CD4-positive, alpha-beta T cell treated with Interleukin-21 for 1 hour (primary cell): ENCODE measurements at places on chromosomes 16 and 17.

- peak; percentile 86 for DNase-seq
Measured at GRCh38 chr17:38967290-38967738, at the start of gene FBXO47. TSS of gene FBXO47 (minus strand) at chr17:38967403. CDS start at chr17:38963025, 4,378 bp downstream.

DNA sequence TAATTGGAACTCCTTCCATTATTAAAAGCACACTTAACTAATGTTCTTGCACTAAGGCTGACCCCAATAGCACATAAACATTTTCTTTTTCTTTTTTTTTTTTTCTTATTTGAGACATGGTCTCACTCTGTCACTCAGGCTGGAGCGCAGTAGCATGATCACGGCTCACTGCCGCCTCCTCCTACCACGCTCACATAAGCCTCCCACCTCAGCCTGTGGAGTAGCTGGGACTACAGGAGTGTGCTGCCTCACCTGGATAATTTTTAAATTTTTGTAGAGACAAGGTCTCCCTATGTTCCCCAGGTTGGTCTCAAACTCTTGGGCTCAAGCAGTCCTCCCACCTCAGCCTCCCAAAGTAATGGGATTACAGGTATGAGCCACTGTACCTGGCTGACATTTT lies 1.2 kb upstream of the ZNF652 start:
- DNase-seq, result no peak

DNA sequence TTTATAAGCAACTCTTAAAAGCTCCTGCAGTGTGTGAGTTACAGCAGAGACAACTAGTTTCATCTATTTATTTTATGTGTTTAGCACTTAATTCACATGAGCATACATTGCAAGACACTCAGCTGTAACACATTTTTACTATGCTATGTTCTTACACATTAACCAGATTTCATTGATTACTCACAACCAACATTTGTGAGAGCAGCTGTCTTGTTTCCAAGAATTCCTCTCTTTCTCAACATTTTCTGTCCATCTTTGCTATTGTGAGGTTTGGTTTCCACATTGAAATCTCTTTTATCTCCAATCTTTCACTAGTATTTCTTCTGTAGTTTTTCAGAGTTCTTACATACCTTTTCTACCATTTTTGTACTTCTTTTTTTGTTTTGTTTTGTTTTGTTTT lies 51.2 kb downstream of the COPRS start:
- no peak for DNase-seq

- DNase-seq, result no peak
Measured at GRCh38 chr16:73048292-73049080, 558 bp upstream of the ZFHX3 start.

DNA sequence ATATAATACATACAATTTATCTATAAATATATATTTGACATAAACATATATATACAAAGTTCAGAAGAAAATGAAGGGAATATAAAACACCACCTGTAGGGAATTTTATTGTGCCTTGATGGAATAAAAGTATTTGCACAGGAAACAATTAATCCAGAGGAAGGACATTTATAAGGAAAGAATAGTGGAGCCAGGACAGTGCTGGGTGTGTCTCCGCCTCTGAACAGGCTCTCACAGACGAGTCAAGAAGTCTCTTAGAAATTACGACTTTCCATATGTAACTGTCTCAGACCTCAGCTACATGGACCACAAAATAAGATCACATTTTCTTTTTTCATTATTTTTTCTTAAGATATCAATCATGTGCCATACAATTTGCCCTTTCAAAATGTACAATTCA lies 93.9 kb downstream of the TMEM114 start:
- no peak for DNase-seq

DNA sequence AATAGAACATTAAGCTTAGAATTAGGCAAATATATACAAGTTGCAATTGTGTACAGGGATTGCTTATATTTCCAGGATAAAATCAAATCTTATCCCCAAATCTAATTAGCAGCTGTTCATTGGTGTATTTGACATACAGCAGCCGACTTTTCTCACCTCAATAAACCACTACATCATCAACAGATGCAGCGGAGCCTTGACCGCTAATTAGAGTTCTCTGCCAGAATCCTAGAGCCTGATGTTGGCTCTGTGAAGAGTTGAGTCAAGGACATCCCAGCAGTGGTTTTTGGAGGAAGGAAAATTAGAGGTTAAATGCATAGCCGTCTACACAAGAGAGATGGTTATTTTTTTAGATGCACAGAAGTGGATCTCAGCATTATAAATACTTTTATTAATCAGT lies 221.9 kb upstream of the CACNG5 start:
- DNase-seq, result no peak

DNA sequence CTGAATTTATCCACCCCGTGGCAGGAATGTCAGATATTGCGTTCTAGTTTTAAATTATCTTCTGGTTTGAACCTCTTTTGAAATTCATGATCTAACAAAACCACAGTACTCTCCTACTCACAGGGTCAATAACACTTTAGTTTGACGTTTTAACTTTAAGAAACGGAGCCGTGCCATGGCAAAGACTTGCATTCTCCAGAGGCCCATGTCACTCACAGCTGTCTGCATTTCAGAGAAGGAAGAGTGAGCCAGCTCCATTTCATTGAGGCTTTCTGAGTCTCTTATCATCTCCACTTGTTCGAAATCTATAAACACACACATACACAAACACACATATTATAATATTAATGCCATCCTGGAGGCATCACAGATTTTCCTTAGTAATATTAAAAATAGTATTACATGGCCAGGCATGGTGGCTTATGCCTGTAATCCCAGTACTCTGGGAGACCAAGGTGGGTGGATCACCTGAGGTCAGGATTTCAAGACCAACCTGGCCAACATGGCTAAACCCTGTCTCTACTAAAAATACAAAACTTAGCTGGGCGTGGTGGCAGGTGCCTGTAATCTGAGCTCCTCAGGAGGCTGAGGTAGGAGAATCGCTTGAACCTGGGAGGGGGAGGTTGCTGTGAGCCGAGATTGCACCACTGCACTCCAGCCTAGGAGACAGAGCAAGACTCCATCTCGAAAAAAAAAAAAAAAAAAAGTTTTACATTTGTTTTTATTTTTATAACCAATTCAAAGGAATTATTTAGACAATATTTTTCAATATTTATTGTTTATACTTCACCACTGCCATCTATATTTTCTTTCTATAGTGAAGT lies 35.6 kb downstream of the ABCA6 start:
- DNase-seq, result no peak

DNA sequence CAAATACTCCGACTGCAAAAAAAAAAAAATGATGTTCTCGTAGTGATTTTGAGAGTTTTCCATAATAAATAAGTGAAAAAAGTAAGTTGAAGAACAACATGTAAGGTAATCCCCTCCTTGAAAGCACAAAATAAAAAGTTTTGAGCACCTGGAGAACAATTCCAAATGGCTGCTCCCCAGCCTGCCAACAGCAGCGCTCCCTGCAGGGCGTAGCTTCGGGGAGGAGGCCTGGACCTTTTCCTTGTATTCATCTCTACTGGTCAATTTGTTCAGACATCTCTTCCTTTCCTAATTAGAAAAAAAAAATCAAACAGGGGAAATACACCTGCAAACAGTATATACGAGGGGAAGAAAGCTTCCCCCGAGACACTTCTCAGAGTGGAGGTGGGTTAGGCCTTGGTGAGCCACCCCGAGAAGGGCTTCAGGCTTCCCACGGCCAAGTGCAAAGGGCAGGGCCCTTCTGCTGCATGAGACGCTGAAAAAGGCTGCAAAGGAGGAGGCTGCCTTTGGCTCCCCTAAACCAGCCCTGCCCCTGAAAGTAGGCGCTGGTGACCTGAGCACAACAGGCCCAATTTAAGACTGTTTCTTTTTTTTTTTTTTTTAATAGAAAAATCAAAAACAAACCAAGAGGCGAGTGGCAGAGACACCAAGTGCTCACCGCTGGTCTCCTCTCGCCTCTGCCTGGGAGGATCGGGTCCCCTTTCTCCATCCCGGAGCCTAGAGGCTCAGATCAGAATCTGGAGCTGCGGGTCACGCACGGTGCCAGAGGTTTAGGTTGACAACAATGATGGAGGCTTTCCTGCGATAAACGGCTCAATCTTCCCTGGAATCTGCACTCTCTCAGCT lies 193.1 kb upstream of the FOXF1 start:
- no peak for DNase-seq

DNA sequence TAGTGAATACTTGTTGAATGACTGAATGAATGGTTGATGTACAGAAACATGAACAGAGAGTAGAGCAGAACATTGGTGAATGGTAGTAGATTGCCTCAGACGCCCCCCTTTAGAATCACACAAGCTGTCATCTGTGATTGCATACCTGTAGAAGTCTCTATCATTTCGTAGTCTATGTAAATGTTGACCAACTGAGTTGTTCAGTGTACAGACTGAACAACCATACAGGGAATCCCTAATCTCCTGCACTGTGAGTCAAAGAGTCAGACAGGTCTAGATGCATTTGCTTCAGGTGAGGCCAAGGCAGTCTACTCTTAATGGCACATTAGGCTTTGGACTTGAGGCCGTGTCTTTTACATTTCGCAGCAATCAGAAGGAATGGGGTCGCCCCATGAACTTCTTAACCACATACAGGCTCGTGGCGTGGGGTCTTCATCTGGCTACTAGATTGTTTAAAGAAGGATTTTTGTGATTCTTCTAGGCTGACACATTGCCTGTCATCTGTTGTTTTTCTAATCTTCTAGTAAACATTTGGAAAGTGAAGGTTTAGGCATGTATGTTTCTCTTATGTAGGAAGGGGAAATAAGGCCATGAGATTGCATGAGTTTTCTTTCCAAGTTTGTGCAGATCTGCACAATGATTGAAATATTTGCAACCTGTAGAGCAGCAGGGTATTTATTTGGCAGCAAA lies 157.4 kb downstream of the WWOX start:
- DNase-seq, result no peak

- DNase-seq, result peak; percentile 7
Measured at GRCh38 chr17:3002538-3003295, 60.7 kb downstream of the OR1D5 start.

GRCh38 chr16:50320310-50320709 lies 48.5 kb downstream of the BRD7 start:
- DNase-seq, result no peak

DNA sequence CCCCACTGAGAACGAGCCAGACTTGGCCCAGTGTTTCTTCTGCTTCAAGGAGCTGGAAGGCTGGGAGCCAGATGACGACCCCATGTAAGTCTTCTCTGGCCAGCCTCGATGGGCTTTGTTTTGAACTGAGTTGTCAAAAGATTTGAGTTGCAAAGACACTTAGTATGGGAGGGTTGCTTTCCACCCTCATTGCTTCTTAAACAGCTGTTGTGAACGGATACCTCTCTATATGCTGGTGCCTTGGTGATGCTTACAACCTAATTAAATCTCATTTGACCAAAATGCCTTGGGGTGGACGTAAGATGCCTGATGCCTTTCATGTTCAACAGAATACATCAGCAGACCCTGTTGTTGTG lies 631 bp downstream of the BIRC5 start:
- DNase-seq, result no peak

DNA sequence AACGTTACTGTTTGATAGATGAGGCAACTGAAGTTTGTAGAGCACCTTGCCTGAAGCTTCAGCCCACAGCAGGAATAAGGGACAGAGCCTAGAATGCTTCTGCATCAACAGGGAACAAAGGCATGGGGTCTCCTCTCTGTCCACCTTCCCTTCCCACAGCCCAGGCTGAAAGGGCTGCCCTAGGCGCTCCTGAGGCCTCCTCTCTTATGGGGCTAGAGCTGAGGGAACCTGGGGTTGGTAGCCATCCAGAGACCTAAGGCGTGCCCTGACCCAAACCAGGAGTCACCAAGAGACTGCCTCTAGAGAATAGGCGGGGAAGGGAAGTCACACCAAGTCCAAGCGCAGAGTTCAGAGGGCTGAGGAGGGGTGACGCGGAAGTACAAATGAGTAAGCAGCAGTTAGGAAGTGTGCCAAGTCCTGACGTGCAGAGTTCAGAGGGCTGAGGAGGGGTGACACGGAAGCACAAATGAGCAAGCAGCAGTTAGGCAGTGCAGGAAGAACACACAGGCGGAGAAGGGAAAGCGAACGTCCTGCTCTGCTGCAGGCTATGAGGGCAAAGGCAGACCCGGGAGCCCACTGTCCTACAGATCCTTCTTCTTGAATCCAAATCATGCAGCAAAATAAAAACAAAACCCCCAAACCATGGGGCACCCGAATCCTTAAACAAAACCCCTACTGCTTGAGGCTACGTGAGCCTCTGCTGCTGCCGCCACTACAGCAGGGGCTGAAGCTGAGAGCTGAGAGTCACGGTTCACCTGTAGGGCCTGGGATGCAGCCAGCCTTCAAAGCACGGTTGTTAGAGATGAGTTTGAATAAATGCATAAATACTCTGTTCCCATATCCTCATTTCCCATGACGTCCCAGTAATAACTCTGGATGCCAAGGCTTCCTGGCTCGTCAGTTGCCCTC lies 2.7 kb upstream of the SPG7 start:
- peak; percentile 92 for DNase-seq

GRCh38 chr17:47267354-47267828 lies 13.8 kb downstream of the ITGB3 start:
- DNase-seq, result no peak

GRCh38 chr17:50946223-50946890 lies 80.2 kb upstream of the TOB1 start:
- DNase-seq, result no peak

DNA sequence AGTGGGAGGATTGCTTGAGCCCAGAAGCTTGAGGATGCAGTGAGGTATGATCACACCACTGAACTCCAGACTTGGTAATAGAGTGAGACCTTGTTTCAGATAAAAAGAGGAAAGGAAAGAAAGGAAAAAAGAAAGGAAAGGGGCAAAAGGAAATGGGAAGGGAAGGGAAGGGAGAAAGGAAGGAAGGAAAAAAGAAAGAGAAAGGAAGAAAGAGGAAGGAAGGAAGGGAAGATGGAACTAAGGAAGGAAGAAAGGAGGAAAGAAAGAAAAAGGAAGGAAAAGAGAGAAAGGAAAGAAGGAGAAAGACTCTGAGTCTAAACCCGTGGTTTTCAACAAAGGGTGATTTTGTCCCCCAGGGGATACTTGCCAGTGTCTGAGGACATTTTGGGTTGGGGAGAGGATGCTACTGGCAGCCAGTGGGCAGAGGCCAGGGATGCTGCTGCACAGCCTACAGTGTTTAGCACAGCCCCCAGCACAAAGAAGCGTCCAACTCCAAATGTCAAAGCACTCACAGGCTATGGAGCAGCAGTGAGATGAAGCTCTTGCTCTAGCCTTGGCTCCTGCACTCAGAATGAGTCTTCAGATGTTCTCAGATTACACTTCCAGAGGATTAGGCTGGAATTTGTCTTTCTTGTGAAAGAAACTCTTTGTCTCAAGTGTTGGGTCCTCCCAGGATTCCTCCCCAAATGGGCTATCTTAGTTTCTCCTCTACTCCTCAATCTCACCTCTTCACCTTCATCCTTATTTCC lies 64.2 kb downstream of the BMERB1 start:
- DNase-seq, result no peak
